ENCODE measurements at places on chromosomes 2 and 18.

DNA sequence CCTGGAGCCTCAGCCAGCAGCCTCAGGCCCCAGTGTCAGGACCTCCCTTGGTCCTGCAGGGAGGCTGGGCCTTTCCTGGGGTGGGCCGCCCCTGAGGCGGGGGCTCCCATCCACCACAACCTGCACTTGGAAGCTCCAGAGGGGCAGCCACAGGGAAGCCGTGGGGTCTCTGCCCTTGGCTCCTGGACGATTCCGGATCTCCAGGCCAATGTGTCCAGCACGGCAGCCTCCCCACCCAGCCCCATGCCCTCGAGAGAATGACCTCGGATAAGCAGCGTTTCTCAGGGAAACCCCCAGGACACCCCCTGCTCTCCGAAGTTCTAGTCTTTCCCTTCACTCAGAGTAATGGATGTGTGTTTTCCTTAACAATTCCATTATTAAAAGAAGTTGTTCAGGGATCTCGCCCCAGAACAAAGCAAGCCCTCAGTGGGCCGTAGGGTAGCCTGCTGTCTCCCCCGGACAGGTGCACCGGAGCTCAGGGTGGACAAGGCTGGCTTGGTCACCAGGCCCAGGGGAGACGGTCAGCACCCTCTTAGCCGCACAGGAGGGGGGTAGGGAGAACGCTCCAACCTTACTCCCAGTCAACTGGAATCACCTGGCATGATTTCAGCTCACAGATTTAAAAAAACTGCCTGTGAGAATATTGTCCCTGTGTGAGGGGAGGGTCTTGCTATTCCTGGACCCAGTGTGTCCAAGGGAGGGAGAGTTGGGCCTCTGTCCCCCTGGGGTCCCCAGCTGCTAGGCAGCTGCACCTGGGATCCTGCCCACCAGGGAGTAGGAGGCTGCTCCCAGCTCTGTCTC, 72.2 kb upstream of the OTOS start:
- DNase-seq = no peak

GRCh38 chr18:71450257-71450656, 1093.9 kb downstream of the CBLN2 start:
- DNase-seq = no peak

GRCh38 chr2:38763228-38763627, 12.1 kb upstream of the SRSF7 start:
- DNase-seq = no peak

GRCh38 chr18:25454730-25455129, 102.8 kb upstream of the ZNF521 start:
- DNase-seq = no peak

- peak; percentile 20 for DNase-seq
Measured at GRCh38 chr2:11562011-11562410, 28.2 kb downstream of the GREB1 start.
